Stimulated activated CD4-positive, alpha-beta T cell treated with anti-CD3 and anti-CD28 coated beads, Interleukin-12 subunit alpha, Interleukin-12 subunit beta, amount 100 ng/mL, for 4 hours (primary cell): ENCODE measurements at places on chromosomes 7 and 10.

DNA sequence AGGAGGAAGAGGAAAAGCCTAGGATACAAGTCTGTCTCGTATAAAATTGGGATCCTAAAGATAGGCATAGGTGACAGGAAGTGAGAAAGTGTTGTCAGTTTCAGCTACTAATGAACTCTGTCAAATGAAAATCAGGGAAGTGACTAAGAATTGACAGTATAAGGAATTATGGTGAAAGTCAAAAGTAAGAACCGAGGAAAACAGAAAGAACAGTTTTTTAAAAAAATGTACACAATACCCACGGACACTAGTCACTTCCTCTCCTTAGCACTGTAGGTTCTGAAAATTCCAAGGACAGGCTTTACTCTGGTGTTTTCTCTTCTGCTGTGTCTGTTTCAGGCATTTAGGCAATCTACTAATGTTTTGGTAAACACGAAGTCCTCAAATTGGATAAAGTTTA is 42.3 kb downstream of the ATAD1 start:
- DNase-seq, result no peak

DNA sequence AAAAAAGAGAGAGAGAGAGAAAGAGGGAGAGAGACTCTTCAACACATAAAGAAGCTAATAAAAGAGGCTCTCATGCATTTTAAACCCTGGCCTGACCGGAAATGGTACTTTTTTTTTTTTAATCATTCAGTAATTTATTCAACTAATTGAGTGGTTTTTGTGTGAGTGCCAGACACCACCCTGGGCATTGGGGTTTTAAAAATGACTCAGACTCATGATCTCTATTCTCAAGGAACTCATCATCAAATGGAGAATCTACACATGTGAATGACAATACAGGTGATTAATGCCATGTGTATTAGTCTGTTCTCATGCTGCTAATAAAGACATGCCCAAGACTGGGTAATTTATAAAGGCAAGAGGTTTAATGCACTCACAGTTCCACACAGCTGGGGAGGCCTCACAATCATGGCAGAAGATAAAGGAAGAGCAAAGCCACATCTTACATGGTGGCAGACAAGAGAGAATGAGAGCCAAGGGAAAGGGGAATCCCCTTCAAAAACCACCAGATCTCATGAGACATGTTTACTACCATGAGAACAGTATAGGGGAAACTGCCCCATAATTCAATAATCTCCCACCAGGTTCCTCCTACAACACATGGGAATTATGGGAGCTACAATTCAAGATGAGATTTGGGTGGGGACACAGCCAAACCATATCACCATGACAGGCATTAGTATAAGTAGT is 158.5 kb upstream of the AUTS2 start:
- no peak for DNase-seq

DNA sequence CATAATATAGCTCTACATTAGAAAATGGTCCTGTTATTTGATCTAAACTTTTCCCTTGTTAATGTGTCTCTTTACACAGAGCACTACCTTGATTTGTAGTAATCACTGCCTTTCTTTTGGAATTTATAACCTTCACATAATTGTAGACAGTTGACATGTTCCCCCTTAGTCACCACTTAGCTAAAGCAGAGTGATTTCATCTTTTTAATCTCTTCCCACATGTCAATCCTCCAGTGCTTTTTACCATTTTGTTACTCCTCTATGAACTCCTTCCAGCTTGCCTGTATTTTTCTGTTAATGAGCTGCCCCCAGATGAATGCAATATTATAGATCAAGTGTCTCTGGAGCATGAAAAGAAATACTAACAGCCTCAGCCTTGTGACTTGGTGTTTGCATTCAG is 2.6 kb upstream of the PPP1R3A start:
- no peak for DNase-seq

DNA sequence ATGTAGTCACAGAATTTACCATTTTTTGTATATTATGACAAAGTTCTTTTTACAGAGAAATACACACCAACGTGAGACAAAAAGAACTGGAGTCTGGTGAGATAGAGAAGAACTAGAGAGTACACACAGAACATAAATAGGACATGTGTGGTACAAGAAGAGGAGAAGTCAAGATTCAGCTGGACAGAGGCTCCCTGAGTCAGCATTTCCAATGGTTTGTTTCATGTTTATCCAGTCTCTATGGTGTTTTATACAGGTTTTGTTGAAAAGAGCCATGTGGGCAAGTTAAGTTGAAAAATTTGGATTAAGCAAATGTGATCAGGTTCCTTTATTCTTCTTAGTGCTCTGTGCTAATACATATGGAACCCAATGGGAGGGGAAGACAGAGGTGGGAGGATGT is 105.5 kb upstream of the AKR1E2 start:
- DNase-seq, result no peak

DNA sequence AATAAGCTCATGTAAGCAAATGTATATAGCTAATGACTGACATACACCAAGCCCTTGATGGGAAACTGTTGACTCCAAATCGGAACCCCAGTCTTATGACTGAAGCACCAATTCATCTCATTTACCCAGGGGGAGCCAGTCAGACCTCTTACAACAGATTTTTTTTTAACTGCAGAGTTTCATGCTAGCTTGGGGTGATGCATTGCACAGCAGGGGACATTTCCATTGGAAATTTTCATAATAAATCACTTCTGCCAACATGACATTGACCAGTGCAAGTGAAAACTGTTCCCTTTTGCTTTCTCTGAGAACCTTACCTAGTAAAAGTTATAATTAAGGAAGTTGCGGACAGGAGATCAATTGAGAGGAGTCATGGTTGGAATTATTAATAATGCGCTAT is 137.0 kb upstream of the VWC2 start:
- DNase-seq, result no peak

DNA sequence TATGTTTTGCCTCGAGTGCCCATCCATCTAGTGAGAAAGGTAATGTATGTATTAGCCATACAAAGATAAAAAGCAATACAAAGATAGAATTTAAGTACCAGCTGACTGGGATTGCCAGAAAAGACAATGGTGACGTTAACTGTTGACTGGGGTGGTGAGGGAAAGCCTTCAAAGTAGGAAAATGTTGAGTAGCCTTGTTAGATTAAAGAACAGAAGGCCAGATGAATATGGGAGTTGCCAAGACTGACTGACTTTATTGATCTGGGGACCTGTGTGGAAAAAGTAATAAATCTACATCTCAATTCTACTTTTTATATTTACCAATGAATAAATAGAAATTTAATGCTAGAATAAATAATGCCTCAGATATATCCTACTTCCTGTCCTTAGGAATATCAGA is 97.7 kb downstream of the TFEC start:
- DNase-seq, result no peak
